Aorta (tissue), 5 donors: ENCODE measurements at places on chromosomes 4 and X.

GRCh38 chr4:11700751-11701226 lies 272.1 kb upstream of the HS3ST1 start:
- no peak overlapping the region for H3K4me3 ChIP-seq
- no peaks in the 10 kb centered on the region for H3K4me1 ChIP-seq
- no peaks in the 10 kb centered on the region for H3K36me3 ChIP-seq

DNA sequence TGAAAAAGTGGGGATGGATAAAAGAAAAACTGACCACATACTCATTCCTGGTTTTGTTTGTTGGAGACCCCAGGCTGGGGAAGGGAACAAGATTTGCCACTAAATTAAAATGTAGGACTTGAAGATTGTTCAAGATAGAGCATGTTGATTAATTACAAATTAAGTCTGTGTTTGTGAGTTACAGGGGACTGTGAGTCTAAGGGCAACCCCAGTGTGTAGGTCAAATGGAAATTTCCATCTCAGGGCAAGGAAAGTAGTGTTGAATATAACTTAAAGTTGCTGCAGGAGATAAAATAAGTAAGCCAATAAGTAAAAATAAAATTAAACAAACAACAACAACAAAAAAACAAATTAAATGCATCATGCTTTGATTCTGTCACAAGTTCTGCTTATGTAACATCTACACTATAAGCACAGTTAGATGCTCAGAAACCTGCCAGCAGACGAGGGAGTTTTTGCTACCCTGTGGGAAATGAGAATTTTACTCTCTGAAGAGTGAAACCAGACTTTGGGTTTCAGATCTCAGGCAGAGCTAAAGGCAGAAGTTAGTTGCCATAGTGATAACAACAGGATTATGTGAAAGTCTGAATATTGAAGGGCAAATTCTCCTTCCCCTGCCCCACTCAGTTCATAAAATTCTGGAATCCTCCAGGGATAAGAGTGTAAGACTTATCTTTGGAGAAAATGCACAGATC lies 352.3 kb downstream of the GRXCR1 start:
- H3K36me3 ChIP-seq: no peaks in the 10 kb centered on the region
- no peak for DNase-seq
- no peaks in the 10 kb centered on the region for H3K27me3 ChIP-seq
- H3K4me3 ChIP-seq: no peak overlapping the region
- no peak overlapping the region for H3K27ac ChIP-seq
- no peaks in the 10 kb centered on the region for H3K4me1 ChIP-seq

DNA sequence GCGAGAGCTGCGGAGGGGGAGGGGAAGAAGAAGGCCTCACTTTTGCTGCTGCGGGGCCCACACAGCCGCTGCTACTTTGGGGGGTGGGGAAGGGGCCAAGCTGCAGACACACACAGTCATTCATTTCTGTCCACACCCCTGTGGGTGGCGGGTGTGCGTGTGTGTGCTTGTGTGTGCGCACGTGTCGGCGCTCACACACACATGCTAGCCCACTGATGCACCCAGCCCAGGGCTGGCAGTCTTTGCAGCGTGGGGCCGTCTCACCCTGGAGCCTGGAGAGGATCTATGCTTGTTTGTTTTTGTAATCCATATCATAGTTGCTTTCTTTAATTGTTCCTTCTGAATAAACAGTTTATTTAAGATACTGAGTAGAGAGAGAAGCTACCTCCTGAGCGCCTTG lies 4.0 kb downstream of the DUSP9 start:
- no peaks in the 10 kb centered on the region for H3K4me1 ChIP-seq
- no peak overlapping the region for H3K4me3 ChIP-seq
- peak; percentile 32 for DNase-seq
- no peaks in the 10 kb centered on the region for H3K36me3 ChIP-seq
- no peaks in the 10 kb centered on the region for H3K27me3 ChIP-seq
- no peak overlapping the region for H3K27ac ChIP-seq

- H3K36me3 ChIP-seq: no peaks in the 10 kb centered on the region
- H3K27ac ChIP-seq: no peak overlapping the region
- H3K4me3 ChIP-seq: no peak overlapping the region
- no peak for DNase-seq
- H3K4me1 ChIP-seq: no peaks in the 10 kb centered on the region
- H3K27me3 ChIP-seq: no peaks in the 10 kb centered on the region
Measured at GRCh38 chr4:120939693-120940092, 17.2 kb upstream of the PRDM5 start.

DNA sequence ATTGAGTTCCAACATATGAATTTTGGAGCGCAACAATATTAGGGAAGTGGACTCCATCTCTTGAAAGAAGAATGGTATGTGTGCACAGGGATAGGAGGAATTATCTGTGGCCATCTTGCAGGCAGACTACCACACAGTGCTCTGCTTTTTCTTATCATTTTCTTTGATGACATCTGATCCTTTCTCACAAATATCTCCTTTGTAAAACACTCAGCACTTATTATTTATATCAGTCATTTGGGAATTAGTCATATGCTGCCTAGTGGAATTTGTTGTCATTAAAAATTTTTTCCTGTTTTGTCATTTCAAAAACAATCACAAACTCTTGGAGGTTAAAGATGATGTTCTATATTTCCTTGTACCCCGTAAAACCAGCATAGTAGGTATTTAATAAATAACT lies 444.3 kb upstream of the ATOH1 start:
- H3K4me3 ChIP-seq: no peak overlapping the region
- no peaks in the 10 kb centered on the region for H3K27me3 ChIP-seq
- H3K4me1 ChIP-seq: peaks cover 2% of the 10 kb centered on the region
- DNase-seq: no peak

GRCh38 chrX:111386615-111387233 lies 25.3 kb downstream of the DCX start:
- DNase-seq: no peak
- H3K4me1 ChIP-seq: no peaks in the 10 kb centered on the region
- no peak overlapping the region for H3K27ac ChIP-seq
- no peak overlapping the region for H3K4me3 ChIP-seq
- no peaks in the 10 kb centered on the region for H3K36me3 ChIP-seq

- H3K27me3 ChIP-seq: no peaks in the 10 kb centered on the region
- no peak for DNase-seq
- H3K27ac ChIP-seq: no peak overlapping the region
- H3K4me1 ChIP-seq: no peaks in the 10 kb centered on the region
Measured at GRCh38 chrX:47751670-47752069, 85.0 kb upstream of the ZNF81 start.

- no peaks in the 10 kb centered on the region for H3K27me3 ChIP-seq
- DNase-seq: peak; percentile 94
- peak within 1 kb of the TSS; percentile 100 for H3K27ac ChIP-seq
- no peaks in the 10 kb centered on the region for H3K36me3 ChIP-seq
- peaks cover 4% of the 10 kb centered on the region for H3K4me1 ChIP-seq
- H3K4me3 ChIP-seq: peak within 1 kb of the TSS; percentile 99
Measured at GRCh38 chr4:88007304-88008121, at the start of gene PKD2. Gene PKD2 (plus strand): TSS chr4:88007635. CDS start chr4:88007734, 99 bp downstream.

DNA sequence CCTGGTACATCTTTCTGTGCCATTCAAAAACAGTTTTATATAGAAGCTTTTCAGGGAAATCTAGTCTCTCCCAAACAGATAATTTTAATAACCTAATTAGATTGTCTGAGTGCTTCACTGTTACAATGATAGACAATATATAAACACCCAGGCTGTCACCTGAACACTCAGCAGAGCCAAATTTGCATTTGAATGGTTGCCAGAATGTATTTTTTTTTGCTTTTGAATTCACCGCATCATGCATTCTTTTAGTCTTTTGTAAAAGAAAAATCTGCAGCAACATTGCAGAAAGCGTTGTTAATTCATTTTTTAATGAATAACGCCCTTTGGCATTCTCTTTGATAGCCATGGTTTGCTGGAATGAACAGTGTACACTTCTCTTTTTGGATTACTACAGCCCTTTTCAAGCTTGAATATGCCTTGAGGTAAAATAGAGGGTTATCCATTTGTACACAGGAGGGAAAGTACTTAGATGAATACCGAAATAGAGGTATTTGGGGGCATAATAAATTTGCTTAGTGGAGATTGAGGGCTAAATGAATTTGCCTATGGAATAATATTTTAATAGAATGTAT lies 175.0 kb upstream of the EPHA5 start:
- no peak overlapping the region for H3K27ac ChIP-seq
- no peak overlapping the region for H3K4me3 ChIP-seq
- DNase-seq: no peak
- H3K4me1 ChIP-seq: no peaks in the 10 kb centered on the region
